ENCODE measurements at places on chromosomes 4 and X. TPM values are rescaled to one million over a fixed set of nuclear protein-coding genes. Genes with fewer than 3 reads are reported as not detected.

The F8 gene
- 3.5 TPM for total RNA-seq

The PABPC4L gene
- total RNA-seq: not detected

The FGG gene
- 4.9 TPM for total RNA-seq

The NDP gene
- total RNA-seq: not detected

The NWD2 gene
- total RNA-seq: not detected

The IL15 gene
- 4.1 TPM for total RNA-seq

The PNMA5 gene
- total RNA-seq: not detected

The ANXA3 gene
- total RNA-seq: 0.36 TPM

The IGSF1 gene
- not detected for total RNA-seq

The NLGN3 gene
- 3.2 TPM for total RNA-seq

The USP17L5 gene
- total RNA-seq: not detected

The ARL9 gene
- 0.54 TPM for total RNA-seq

The USP46 gene
- total RNA-seq: 12.6 TPM

The CT45A10 gene
- not detected for total RNA-seq

The MAB21L2 gene
- total RNA-seq: not detected

The ZDHHC15 gene
- 0.13 TPM for total RNA-seq

The GUCY1A1 gene
- 0.44 TPM for total RNA-seq

The BEX4 gene
- 28.7 TPM for total RNA-seq

The VEGFC gene
- 0.13 TPM for total RNA-seq

The ARX gene
- total RNA-seq: not detected

The ASB12 gene
- total RNA-seq: not detected

The EXOC1 gene
- 34.7 TPM for total RNA-seq

The PROM1 gene
- 1.4 TPM for total RNA-seq

The DRD5 gene
- not detected for total RNA-seq

The RBM46 gene
- not detected for total RNA-seq

The C4orf50 gene
- total RNA-seq: 3.0 TPM

The ETFDH gene
- total RNA-seq: 7.2 TPM

The GLUD2 gene
- 0.39 TPM for total RNA-seq

The TMEM35A gene
- total RNA-seq: not detected

The PAGE2B gene
- 1.6 TPM for total RNA-seq

The AP1AR gene
- 21.4 TPM for total RNA-seq

The BGN gene
- not detected for total RNA-seq

The SPACA5 gene
- not detected for total RNA-seq

The CXCL3 gene
- not detected for total RNA-seq

The MID1IP1 gene
- 19.1 TPM for total RNA-seq

The EDA gene
- total RNA-seq: 8.2 TPM

The PRMT9 gene
- 12.3 TPM for total RNA-seq

The ARMCX1 gene
- total RNA-seq: 1.2 TPM

The ABCG2 gene
- 0.35 TPM for total RNA-seq

The NPY1R gene
- not detected for total RNA-seq

The MMRN1 gene
- total RNA-seq: 0.16 TPM

The TCEAL7 gene
- not detected for total RNA-seq

The SMIM10 gene
- not detected for total RNA-seq

The TRPC5OS gene
- total RNA-seq: 0.30 TPM

The PABPC5 gene
- total RNA-seq: not detected

The BMX gene
- total RNA-seq: not detected

Data from T-cell (primary cell).